ENCODE measurements at places on chromosomes 4 and X.

- DNase-seq: no peak
Observed at GRCh38 chr4:96154676-96155075, 314.8 kb downstream of the PDHA2 start.

GRCh38 chr4:140448830-140449229 lies 21.4 kb upstream of the CLGN start:
- no peak for DNase-seq

- DNase-seq: no peak
Observed at GRCh38 chr4:142840516-142841123, 5.5 kb downstream of the INPP4B start.

DNA sequence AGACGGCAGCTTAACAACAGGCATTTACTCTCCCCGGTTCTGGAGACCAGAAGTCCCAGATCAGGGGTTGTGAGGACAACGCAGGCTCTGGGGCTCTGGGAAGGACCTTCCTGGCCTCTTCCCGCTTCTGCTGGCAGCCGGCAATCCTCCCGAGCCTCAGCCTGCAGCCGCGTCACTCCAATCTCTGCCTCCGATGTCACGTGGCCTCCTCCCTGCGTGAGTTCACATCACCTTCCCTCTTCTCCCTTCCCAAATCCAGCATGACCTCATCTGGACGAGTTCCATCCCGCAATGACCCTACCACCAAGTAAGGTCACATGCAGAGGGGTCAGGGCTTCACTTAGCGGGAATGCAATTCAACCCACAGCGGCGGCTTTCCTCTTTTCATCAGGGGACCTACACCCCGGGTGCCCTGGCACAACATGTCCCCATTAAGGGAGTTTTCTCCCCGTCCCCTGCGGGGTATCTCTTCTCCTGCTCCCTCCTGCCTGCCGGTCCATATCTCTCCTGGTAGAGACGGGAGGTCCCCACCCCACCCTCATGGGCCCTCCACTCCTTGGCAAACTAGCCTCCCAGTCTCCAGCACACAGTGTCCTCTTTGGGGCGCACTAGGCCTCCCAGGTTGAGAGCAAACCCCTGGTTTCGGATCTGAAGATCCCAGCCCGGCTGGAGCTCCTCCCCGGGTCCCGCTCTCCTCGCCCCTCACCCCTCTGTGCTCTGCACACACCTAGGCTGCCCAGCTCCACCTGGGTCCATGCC lies 25.5 kb downstream of the ABLIM2 start:
- no peak for DNase-seq

DNA sequence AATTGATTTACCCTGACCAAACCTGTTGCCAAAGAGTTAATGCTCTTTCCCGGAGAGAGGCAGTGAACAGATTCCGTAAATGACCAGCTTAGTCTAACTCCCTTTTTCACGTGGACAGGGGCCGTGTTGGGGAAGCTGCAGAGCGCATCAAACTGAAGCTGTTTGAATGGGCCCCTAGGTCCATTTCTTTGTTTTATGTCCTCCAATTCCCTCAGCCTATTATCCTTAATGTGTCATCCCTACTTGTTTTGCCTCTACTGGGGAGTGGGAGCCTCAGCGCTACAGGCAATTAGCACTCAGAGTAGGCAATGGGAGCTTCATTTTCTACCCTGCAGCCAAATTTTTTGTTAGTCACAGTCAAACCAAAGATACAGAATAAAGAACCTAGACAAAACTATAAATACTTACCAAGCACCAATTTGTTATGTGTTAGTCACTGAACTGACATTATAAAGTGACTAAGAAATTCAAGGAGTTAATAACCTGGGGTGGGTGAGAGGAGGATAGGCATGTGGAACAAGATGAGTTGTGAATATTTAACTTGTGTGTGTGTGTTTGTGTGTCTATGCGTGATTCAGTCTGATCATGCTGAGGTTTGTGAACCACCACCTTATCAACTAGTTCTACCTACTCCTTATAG lies 417.4 kb downstream of the PACRGL start:
- DNase-seq: no peak

DNA sequence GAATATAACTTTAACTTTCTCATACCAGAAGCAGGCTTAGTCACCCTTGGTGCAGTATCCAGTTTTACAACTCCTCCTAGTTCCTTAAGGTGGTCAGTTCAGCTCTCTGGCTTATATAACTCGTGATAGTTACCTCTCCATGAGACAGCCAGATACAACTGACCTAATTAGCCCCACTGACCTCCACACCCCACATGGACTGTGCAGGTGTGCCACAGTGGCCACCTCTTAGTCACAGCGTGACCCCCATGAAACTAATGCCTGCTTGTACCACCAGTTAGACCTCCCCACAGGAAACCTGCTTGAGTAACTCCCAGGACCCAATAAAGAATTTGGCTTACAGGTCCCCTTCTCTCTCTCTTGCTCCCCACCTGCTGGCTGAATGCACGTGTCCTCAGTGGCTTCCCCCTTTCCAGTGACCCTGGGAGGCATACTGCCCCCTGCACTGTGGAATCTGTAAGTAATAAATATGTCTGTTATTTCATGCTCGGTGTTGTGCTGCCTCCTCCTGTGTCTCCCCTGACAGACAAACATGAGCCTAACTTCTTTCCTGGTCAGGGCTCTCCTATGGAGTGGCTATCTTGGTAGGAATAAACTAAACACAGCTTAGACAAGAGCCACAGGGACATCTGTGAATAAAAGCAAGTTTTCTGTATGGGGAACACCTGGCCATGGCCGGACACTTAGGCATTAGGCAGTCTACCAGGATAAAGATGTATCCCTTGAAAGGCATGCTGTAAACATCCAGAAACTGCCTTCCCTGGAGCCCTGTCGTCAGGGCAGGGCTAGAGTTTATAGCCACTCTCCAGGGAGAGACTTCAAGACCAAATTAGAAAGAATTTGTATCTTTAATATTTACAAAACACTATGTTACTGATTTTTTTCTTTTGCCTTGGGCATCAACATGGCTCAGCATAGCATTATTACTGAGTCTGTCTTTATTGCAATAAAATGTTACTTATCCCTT lies 209.7 kb upstream of the BOD1L1 start:
- no peak for DNase-seq

DNA sequence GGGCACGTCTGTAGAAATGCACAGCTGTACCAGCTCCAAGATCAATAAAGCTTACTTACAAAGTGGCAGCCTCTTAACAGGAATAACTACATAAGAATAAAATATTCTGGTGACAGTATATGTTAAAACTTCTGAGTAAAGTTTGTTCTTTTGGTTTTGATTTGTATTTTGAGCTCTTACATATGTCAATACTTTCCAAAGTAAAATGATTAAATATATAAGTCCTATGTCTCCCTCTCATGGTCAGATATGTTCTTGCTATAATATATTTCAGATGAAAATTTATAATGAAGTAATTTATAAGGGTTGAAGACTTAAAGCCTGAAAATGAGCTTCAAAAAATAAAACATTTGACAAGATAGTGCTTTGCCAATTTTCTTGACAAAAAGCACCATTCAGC lies 254.4 kb downstream of the NPFFR2 start:
- no peak for DNase-seq

GRCh38 chr4:108458681-108459080 lies 161.7 kb upstream of the RPL34 start:
- DNase-seq: no peak

- DNase-seq: no peak
Observed at GRCh38 chr4:166816890-166817289, 417.4 kb downstream of the SPOCK3 start.

DNA sequence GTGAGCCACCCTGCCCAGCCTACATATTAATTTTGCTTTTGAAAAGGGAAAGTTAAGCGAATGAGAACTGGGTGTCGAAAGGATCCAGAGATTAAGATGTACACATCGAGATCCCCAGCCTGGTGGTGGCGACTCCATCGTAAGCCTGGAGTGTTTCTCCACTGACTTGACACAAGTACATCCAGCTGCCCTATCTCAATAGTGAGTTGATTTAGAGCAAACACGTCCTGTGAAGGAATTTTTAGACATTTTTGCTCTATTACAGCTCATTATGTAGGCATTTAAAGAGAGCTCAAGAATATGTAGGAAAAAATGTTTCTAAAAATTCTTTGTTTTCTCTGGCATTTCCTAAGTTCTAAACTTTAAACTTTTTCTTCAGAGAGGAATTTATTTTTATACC lies 11.7 kb upstream of the CLDN34 start:
- DNase-seq: no peak

DNA sequence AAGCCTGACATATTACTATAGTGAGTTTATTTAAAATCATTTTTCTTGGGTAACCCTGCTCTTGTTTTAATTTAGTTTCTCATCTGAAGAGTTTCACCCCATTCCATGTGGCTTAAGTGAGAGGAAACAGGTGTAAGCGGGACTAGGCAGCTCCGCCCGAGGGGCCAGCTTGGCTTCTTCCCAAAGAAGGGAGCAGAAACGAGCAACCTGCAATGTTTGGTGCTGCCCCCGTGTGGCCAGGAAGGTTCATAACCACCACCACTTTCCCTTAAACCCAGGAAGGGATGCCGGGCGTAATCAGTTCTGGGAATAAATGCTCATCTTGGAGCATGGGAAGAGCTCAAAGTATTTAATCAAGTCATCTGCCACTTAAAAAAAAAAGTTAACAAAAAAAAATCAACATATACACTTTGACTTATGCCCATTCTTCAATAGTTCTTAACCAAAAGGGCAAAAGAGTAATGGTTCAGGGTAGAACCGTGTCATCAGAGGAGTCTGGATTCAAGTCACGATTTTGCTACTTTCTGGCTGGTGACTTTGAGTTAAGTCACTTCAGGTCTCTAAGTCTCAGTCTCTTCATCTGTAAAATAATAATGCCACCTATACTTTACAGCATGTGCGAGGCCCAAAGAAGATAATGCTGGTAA lies 147.9 kb downstream of the NSUN7 start:
- DNase-seq: peak; percentile 88

DNA sequence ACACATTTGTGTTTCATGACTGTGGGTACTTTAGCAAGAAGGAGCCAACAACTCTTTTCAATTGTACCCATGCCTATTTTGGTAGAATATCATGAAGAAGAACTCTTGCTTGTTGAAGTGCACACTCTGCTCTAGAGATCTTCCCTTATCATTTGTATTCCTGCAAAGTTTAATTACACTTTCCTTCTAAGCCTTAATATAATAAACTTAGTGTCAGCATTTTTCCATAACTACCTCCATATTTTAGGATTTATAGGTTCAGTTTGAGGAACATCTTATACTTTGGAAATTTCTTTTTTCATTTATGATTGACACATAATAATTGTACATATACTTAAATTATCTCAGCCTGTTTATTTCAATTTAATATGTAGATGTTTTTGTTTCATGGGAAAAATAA lies 19.1 kb downstream of the FAM47B start:
- no peak for DNase-seq

GRCh38 chr4:89814362-89814761 lies 22.6 kb downstream of the SNCA start:
- no peak for DNase-seq

DNA sequence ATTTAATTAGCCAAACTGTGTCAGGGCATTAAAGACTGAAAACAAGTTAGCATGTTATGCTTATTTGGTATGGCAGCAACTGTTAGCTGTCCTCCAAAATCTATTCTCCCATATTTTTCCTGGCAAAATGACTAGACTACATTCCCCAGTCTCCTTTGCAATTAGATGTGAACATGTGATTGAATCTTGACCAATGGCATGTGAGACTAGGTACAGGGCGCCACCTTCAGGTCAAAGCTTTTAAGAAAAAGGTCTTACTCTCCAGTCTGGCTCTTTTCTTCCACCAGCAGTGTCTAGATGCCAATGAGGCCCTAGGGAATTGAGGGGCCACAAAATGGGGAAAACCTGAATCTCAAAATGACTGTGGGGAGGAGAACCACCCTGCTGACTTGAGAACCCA lies 408.2 kb downstream of the SMARCA1 start:
- peak; percentile 57 for DNase-seq

GRCh38 chr4:180792541-180792940 lies 1450.7 kb upstream of the TENM3 start:
- no peak for DNase-seq

GRCh38 chr4:57633212-57633859 lies 523.2 kb upstream of the IGFBP7 start:
- no peak for DNase-seq
